ENCODE measurements at places on chromosomes 1 and 21.

DNA sequence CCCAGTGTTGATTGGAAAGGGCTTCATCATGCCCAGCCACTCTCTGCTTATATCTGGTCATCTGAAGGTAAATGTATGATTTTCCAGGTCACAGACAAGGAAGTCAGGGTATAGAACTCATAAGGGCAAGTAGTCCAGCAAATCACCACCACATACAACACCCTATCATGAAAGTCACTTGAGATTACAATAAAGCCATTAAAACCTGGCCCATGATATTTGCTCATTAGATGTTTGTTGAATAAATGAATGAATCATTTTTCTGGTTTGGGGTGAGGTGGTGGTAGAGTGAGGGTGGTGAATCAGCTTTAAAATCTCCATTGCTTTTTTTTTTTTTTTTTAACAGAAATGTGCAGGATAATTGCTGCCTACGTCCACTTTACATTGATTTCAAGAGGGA lies 91.9 kb downstream of the TGFB2 start:
- DNase-seq = no peak

- DNase-seq = no peak
Observed at GRCh38 chr1:169941982-169942830, 48.5 kb upstream of the SCYL3 start.

DNA sequence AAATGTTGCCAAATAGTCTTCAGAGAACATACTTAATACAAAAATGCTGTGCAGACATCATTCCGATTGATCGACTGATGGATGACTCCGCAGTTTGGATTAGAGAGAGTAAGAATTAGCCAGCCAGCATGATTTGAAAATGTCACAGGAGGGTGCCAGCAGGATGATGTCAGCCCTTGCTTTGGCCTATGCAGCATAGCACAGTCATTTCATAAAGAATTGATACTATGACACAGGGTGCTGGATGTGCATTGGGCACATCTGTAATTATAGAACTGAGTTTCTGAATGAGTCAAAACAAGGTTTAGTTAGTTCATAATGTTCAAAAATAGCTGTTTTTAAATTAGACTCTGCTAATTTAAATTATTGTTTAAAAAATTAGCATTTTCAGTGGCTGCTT lies 21.6 kb upstream of the TRAF5 start:
- DNase-seq = no peak

DNA sequence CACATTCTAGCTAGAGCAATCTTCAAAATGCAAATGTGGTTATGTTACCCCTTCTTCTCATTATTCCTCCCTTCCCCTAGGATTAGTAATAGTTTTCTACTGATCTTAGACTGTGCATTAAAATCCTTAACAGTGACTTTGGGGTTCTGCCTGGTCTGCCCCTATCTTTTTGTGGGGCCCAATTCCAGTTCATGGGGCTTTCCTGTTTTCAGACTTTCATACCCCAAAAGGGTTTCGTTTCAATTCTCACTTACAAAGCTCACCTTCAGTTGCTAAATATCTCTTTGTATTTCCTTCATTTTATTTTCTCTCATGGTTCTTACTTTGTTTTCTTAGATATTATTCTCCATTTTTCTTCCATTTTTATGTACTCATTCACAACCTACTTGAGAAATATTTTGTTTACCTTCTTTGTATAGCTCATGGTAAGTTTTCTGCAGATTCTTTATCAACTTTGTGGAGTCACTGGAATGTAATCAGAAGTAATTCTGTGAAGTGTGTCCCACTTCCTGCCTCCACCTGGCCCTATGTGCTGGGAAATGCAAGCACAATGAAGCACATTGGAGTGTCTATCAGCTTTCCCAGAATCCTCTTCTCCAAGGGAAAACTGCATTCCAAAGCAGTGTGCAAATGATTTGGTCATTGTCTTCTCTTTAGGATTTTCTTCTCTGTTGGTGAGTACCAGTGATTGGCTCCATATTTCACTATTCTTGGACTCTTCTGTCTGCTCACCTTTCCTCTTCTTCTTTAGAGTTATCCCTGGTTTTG lies 350.2 kb downstream of the ZNF326 start:
- DNase-seq = no peak

GRCh38 chr21:16309250-16309971 lies 579.6 kb downstream of the USP25 start:
- no peak for DNase-seq

- no peak for DNase-seq
Observed at GRCh38 chr21:28253338-28253737, 739.3 kb downstream of the LTN1 start.

- no peak for DNase-seq
Observed at GRCh38 chr1:87296206-87296605, 32.5 kb upstream of the LMO4 start.

DNA sequence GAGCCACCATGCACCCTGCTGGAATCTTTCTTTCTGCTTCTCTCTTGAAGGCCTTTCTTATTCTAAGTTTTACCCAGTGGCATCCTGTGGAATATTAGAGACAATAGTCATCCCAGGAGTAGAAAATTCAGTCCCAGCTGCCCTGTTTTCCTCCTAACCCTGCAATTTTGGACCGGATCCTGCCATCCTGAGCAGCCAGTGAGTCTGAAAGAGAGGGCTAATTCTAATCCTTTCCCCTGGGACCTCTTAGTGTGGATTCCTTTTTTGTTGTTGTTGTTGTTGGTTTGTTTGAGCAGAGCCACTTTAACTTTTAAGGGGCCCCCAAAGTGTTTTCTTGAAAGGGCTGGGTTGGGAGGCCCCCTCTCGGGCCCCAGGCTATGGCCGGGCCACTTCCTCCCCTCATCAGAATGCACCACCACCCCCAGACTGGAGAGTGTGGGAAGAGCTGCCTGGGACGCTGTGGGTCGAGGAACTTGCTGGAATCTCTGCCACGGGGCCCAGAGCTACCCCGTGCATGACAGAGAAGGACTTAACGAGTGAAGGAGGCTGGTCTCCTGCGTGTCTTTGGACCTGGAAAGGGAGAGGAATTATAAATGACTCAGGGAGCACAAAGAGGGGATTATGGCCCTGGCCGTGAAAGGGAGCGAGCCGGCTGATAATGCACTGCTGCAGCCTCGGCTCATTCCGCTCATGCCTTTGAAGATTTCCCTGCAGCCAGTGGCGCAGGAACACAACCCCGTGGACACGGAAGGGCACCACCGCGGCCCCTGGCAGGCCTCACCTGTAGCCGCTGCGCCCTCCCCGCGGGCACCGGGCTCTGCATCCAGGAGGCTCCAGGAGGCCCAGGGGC lies 81.0 kb upstream of the AKT3 start:
- DNase-seq = no peak

DNA sequence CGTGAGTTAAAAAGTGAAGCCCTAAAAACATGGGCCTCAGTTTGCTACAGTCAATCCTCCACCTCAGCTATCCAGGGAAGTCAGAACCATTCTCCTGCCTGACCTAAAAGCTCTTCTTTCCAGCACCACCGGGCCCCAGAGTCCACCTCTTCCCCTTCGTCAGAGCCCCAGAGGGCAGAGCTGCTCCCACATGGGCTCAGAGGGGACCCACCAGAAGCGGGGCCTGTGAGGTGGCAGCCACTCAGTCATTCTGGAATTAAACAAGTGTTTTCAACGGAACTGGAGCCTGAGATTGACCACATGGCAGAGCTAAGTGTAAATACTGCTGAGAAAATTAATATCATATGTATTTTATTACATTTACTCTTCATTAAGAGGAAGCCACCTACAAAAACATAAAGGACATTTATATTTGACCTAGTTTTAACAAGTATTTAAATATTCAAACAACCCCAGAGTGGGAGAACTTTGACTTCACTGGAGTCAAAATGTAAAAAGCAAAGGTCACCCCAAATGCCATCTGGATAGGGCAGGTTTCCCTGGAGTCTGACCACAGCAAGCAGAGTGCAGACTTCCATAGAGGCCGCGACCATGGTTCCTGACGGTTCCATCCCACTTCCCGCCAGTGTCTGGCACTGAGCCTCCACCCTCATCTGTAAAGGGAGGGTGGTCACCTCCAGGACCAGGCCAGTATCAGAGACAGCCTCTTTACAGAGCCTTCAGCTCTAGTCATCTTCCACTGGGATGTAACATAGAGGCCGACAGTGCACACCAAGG lies 1.8 kb downstream of the SUMO3 start:
- no peak for DNase-seq

- no peak for DNase-seq
Observed at GRCh38 chr1:205666372-205667166, 13.7 kb downstream of the SLC45A3 start.

GRCh38 chr21:32514275-32515055 lies 70.9 kb downstream of the TCP10L start:
- no peak for DNase-seq

GRCh38 chr1:168472223-168472622 lies 71.6 kb downstream of the XCL2 start:
- DNase-seq = no peak

GRCh38 chr1:205594846-205595245 lies 37.0 kb downstream of the ELK4 start:
- peak; percentile 35 for DNase-seq

DNA sequence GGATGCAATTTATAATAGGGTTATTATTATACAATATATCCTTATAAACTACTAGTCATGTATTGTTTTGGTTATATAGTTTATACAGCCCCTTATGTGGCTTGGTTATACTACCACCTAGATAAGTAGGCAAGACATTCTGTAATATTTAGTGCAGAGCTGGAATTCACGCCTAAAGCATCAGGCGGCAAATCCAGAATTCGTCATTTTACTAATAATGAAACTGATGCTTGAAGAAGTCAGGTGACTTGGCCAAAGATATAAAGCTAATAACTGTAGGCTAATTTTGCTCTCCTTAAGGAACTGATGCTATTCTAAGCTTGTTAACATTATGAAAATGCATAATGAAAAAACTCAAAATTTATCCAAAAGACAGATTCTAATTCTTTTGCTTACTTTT lies 10.8 kb downstream of the NSL1 start:
- DNase-seq = no peak

DNA sequence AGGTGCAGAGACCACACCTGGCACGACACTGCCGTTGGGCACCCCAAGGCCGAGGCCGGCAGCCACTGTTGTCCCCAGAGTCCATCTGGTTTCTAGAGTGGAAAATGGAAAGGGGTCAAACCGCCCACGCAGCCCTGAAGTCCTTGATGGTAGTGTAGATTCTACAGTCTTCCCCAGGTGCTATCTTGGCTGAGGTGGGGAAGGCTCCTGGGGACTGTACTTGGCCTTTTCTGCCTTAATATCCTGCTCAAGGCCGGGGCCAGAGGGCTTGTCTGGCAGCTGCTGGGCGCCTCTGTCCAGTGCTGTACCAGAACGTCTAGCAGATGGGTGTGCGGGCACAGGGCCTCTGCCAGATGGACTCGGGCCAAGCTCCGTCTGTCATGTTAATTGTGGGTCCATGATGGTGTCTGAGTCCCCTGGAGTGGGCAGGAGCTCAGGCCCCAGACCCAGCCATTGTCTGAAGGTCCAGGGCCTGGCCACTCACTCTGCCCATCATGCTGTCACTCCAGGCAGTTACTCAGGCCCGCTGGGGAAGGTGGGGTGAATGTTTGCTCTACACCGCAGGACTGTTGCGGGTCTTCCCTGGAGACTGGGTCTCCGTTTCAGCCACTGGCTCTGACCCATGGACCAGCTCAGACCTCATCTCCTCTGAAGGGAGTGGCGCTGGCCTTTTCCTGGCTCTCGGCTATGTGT lies 161.9 kb upstream of the COL6A1 start:
- no peak for DNase-seq

- no peak for DNase-seq
Observed at GRCh38 chr21:27787046-27787445, 820.2 kb upstream of the ADAMTS5 start.

DNA sequence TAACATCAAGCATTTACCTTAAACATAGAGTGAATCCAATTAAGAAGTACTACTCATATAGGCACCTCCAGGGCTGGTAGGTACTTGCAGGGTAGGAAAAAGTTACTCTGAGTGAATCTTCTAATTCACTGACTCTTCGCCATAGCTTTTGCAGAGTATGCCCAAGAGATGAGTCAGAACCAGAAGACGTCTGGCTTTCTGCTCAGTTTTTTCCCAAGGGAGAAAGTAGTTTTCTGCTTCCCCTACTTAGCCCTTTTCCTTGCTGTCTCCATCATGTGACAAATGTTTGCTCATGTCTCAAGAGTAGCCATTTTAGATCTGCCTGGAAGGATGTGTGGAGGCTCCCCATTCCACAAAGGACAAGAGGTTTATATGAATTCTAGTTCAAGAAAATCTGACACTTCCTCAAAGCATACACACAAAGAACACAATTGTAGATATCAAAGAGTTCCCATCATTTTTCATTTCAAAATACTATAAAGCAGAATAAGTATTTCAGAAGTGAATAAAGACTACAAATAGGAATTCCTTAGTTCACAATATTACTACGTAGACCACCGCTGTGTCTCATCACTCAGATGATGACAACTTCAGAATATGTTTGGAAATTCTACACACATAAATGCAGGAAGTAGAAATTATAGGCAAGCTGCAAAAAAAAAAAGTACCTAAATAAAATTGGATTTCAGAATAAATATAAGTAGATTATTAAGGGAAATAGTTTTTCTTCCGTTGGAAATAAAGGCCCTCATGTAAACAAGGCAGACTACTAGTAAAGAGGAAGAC lies 98.5 kb downstream of the ASH1L start:
- DNase-seq = no peak

DNA sequence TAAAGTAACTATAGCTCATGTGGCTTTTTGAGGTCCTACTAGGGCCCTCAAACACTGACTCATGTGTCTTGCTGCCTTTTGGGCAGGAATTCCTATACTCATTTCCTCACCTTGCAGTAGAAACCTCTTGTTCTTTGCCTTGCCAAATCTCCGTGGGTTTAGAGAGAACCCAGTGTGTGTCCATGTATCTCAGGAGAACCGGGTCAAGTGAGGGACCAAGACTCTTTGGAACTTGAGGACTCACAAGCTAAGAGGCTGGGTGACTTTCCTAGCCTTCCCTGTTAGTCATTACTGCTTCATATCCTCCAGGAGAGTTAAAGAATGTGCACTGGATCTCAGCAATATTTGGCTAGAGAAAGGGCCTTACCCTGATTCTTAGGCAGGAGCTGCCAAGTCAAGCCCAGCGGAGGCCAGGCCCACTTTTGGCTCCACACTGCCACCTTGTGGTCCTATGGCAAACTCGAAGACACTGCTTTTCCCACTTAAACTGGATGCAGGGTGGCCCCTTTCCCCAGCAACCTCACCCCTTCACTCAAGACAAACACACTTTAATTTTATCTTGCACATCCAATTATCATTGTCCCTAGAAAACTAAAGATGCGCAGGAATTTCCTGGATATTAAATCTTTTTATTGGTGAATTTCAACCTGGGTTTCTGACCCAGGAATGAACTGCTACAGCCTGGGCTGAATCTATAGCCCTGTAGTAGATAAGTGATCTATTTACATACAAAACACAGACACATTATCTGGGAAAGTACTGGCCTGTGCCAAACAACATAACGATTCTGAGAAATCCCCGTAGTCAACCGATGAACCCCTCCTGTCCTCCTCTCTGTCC lies 10.6 kb downstream of the AVPR1B start:
- peak; percentile 85 for DNase-seq

All from germinal center (tissue), 1 donor.